Stimulated activated naive CD8-positive, alpha-beta T cell treated with anti-CD3 and anti-CD28 coated beads, Interleukin-15, Interleukin-2, amounts not matched to agents 100 U/mL and 50 U/mL, for 24 hours (primary cell): ENCODE measurements at places on chromosomes 4 and X.
A peak's percentile ranks its signal among the peaks of the same experiment; 100 is the strongest.

DNA sequence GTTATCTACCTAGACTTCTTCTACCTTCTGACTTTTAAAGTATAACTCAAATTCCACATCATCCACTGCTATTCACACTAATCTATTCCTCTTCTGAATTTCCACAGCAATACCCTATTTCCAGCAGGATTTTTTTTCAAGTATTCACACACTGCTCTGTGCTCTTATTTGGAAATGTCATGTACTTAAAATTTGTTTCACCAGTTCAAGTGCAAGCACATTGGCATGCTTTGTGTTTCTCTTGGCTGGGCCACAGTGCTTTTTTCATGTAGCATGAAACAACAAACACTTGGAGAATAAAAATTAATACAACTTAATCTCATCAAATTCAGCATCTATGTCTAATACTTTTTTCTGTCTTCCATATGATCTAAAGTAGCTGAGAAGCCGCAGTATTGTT lies 161.8 kb upstream of the PCDH18 start:
- no peak for DNase-seq

DNA sequence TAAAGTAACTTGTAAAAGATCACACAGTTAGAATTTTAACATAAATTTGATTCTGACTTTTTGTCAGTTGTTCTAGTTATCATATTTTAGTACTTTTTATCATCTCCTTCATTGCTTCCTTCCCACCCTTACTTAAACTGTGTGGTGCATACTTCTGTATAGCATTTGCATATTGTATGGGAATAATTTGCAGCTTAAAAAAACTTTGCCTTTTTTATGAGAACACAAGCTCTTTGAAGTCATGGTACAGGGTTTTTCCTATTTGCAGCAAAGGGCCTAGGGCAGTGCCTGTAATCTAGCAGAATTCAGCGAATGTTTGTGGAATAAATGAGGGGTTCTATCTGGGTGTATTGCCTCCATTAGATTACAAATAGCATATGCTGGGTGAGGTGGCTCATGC lies 41.6 kb downstream of the SYNPO2 start:
- no peak for DNase-seq

DNA sequence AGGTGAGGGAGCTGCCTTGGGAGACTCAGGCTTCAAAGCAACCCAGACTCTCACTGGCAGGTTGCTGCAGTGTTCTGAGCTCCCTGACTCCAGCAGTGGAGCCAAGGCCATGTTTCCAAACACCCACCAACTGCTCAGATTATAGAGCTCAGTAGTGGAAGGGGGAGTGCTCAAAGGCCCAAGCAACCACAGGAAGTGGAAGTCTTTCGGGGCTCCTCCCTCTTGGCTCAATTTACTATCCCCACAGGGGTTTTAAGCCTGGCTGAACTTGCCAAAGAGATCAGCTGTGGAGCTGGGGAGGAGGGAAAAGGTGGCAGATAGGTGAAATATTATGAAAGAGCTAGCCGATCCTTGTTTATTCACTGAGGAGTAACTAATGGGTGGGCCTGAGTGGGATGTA lies 82.5 kb downstream of the HPRT1 start:
- no peak for DNase-seq

DNA sequence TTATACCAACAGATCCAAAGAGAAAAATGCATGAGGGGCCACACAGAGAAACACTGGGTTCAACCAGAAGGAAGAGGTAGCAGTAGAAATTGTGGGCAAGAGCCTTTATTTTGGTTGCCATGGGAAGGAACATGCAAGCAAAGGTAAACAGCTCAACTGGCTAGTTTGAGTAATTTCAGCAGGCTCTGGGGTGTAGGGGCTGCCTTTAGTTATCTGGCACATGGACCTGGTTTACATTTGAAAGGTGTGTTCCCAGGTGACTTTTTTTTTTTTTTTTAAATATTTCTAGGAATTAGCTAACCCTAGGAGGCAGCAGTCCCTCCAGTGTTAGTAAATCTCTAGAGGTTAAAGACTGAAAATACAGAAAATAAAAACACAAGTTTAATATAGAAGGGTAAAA lies 481.9 kb downstream of the ACTRT1 start:
- DNase-seq, result no peak

GRCh38 chrX:34586346-34586911 lies 70.7 kb downstream of the TMEM47 start:
- no peak for DNase-seq

DNA sequence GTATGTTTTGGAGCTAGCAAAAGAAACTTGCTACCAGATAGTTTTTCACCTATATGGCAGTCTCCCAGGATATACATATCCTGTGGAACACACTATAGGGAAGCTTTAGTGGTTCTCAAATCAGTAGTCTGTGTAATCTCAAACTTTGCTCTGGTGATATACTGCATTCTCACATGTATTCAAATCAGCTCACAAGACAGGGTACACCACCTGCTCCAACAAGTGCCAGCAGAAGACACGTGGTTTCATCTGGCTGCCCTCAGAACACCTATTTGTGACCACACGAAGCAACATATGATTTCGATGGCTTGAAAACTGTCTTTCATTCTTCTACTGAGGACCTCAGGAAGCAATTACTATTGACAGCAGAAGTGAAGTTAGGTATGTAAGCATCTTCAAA lies 37.7 kb downstream of the BCLAF3 start:
- no peak for DNase-seq

DNA sequence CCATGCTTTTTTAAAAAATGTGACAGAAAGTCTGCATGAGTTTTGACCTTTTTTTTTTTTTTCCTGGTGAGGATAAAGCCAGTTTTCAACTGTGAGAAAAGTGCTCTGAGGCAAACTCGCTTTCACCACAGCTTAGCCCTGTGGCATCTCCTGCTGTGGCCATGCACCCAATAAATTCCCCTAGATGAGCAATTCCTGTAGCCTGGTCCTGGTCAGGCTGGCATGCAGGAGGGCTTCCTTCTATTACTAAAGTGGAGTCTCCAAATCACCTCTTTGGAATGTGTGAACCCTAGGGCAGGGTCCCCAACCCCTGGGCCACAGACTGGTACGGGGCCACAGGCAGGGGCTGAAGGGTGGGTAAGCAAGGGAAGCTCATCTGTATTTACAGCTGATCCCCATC lies 265.4 kb downstream of the RAPGEF2 start:
- DNase-seq, result no peak

DNA sequence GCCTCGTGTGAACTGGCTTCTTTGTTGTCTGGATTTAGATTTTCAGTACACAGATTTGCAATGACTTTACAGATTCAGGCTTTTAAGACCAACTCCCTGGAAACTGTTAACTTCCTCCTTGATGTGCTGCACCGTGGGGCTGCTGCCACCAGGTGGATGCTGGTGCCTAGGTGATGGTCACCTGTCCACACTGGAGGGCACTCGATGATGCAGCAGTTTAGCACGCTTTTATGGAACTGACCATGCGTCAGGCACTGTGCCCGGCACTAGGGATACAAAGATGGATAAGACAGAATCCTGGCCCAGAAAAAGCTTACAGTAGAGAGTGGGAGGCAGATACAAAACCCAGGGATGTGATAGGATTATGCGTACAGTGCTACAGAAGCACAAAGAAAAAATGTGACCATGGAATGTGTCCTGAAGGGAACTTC lies 180.7 kb downstream of the CEP135 start:
- peak; percentile 22 for DNase-seq

- DNase-seq, result no peak
These were observed 9.9 kb downstream of the VEGFC start for GRCh38 chr4:176782794-176783193.

GRCh38 chr4:26233350-26233749 lies 87.5 kb upstream of the RBPJ start:
- no peak for DNase-seq

GRCh38 chrX:49999087-49999486 lies 76.7 kb downstream of the CLCN5 start:
- no peak for DNase-seq

DNA sequence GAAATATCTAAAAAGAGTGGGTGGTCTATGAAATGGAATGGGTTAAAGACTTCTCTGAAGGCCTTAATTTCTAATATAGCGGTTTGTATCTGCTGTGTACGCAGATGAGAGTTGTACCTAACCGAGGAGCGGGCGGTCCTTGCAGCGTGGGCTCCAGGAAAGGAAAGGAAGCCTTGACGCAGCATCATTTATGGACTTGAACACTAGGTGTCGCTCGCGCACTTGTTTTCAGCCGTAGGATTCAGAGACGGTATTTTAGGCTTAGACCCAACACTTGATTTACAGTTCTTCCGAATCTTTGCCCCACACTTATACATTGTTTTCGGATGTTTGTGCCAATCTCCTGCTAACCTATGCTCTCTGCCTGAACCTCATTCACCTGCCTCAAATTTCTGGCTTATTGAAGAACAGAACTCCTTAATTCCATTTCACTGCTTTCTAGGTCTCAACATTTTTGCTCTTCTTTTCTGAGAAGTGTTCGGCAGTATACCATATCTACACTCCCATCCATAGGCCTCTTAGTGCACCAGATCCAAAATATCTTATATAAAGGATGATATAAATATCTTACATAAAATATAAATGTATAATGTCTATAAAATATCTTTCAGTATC lies 48.9 kb upstream of the AADAT start:
- DNase-seq, result peak; percentile 74

DNA sequence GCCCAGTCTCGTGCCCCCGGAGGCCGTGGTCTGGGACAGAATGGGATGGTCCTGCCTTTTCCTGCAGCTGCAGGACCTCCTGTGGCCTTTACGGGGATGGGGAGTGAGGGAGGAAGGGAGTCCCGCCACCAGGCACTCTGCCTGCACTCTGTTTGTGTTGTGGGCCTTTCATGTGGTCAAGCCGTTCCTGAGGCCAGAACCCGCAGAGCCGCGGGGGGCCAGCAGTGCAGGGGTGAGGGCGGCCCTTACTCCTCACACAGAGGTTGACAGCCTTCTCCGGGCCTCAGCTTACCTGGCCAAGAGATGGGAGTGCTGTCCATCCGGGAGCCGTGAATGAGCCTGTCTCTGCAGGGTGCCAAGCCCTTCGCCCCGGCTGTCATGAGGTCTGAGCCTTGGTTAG lies 230.7 kb downstream of the AFAP1 start:
- no peak for DNase-seq

- DNase-seq, result no peak
These were observed 1.0 kb upstream of the TMEM131L start for GRCh38 chr4:153465140-153465539.

GRCh38 chr4:138405934-138406567 lies 163.9 kb upstream of the SLC7A11 start:
- DNase-seq, result no peak

GRCh38 chrX:94721386-94721785 lies 1047.4 kb downstream of the FAM133A start:
- DNase-seq, result no peak

DNA sequence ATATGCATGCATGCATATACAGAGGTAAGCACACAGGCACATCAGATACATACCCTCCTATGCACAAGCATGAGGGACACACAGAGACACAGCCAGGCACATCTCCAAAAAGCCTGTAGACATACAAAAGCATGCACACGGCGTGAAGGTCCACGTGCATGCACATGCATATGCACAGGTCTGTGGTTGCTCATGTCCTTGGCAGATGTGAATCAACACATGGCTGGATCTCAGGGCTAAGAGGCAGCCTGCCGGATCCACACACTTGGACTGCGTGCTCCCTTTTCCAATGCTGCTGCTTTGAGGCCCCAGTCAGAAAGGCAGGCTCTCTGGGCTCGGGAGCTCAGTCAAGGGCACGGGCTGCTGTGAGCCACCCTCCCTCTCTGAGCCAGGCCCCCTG lies 3.6 kb downstream of the STARD8 start:
- DNase-seq, result no peak

DNA sequence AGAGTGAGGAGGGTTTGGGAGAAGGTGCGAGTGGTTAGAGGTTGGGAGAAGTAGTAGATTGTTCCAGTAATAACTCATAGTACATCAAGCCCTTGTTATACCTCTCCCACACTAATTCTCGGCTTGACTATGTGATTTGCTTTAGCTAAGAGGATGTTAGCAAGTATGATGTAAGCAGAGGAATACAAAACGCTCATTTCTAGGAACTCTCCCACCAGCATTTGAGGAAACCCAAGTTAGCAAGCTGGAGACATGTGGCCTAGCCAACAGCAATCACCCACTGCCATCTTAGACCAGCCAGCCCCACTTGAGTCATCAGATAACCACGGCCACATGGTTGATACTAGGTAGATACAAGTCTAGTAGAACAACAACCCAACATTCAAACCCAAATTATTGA lies 14.2 kb downstream of the FTHL17 start:
- no peak for DNase-seq

DNA sequence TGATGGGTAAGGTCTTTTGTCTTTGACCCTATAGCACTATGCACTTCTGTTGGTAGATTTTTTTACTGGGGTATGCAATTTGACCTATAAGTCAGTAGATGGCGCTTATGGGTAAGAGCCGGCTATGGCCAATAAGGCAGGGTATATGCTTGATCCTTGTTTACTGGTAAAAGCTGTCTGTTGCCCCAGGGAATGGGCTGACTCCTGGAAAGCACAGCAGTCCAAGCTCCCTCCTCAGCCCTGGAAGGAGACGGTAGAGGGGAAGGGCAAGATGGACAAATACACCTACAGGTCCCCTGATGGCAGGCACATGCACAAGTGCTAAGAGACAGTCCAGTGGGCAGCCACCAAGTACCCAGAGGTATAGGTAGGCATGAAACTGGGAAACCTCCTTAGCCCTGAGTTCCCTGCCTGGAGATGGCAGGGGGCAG lies 63.7 kb downstream of the ADAMTS3 start:
- DNase-seq, result no peak

- no peak for DNase-seq
These were observed 28.6 kb downstream of the KIAA0232 start for GRCh38 chr4:6811165-6811564.

DNA sequence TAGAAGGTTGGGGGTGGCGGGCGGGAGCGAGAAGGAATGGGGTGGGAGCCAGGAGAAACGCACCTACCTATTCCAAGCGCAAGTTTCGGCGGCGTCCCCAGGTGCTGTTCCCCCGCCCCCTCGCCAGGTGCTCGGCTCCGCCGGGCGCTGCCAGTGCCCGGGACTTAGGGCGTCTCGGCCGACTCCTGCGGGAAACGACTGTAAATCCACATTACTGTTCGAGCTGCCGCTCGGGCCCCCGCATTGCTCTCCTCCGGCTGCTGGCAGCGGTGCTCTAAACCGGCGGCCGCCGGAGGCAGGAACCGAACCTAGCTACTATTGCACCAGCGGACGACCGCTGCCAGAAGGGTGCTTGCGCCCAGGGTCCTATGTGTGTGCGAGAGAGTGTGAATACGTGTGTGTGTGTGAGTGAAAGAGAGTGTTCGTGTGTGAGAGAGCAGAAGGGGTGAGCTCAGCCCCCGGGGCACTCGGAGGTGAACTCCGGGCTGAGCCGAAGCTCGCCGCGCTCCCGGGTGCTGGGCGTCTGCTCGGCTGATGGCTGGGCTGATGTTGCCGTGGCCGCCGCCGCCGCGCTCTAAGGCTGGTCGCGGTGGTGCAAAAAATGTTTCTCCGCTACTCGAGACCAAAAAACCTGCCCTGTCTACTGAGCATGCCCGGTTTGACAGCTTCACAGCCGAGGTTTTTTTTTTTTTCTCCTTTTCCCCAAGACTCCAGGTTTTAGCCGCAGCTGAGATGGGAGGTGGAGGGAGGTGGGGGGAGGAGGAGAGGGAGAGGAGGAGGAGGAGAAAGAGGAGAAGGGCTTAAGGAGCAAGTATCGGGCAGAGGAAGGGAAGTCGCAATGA lies 115.7 kb upstream of the TEX13C start:
- DNase-seq, result peak; percentile 8

- no peak for DNase-seq
These were observed 253.7 kb downstream of the CENPC start for GRCh38 chr4:67291644-67292043.
